Muscle of leg (tissue), 16 donors: ENCODE measurements at places on chromosomes 5 and 9. TPM values are rescaled to one million over a fixed set of nuclear protein-coding genes. Genes with fewer than 3 reads are reported as not detected.

Gene SLC6A7
- total RNA-seq, result 0.35 TPM

DNA sequence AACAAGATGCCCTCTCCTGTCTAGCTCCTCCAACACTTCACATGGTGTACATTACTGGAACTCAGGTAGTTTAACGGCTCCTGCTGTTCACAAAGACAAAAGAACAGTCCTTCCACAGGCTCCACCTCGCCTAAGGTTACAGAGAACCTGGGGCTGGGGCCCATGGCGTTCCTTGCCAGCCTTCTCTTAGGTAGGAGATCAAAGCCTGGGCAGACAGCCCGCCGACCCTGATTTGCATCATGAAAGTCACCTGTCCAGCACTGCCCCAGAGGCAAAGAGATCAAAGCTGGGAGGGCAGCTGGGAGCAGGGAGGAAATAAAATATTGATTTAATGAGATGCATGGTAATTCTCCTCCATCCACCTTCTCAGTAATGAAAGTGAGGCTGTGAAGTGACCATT is 115.0 kb upstream of the SLIT3 start:
- DNase-seq, result no peak

Gene TMEM232
- total RNA-seq, result 2.7 TPM

- DNase-seq, result no peak
Observed at GRCh38 chr5:95739857-95740256, 8.7 kb downstream of the RHOBTB3 start.
